ENCODE measurements at places on chromosomes 1 and 21.
A peak's percentile ranks its signal among the peaks of the same experiment; 100 is the strongest.

DNA sequence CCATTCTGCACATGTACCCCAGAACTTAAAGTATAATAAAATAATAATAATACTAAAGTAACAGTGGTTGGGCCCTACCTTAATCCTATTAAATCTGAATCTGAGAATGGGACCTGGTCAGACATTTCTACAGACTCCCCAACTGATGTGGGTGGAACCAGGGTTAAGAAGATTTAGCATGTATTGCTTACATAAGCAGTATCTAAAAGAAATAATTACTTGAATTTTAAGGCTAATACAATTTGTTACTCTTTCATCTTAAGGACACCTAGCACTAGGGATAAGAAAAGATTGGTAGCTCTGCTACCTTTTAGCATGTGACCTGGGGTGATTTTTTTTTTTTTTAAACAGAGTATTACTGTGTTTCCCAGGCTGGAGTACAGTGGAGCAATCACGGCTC lies 79.4 kb downstream of the IVNS1ABP start:
- no peak for DNase-seq

GRCh38 chr1:91501523-91501851 lies 836 bp downstream of the CDC7 start:
- DNase-seq: no peak

DNA sequence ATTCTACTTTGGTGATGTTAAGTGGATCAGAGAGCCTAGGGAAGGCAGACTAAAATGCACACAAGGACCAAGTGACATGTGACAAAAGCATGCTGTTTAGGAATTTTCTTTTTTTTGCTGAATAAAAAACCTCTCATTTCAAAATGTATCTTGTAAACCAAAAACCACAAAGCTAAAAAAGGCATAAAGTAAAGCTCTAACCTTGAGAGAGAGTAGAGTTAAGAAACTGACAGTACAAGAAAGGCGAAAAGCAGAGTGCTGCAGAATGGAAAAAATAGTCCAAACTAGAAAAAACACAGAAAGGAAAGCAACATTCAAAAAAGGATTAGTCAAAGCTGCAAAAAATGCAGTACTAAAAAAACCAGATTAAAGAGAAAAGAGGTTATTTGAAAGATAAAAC lies 76.5 kb downstream of the EPS15 start:
- DNase-seq: no peak

- DNase-seq: peak; percentile 65
These were observed 13.6 kb downstream of the TUFT1 start for GRCh38 chr1:151553659-151554058.

DNA sequence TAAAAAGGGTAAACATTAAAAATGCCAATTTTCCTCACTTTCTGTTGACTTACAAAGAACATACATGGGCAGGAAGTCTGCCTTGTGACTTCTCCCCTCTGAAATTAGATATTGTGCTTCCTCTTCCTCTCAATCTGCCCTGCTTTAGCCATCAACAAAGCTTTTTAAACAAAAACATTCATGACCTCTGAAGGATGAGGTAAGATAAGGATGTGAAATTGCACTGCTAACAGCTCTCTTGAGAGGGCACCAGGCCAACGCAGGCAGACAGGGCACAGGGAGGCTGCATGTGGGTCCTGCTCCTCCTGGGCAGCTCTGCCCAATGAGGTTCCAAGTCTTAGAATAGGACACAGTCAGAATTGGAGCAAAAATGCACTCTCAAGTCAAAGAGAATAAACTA lies 62.1 kb downstream of the DEGS1 start:
- DNase-seq: no peak

DNA sequence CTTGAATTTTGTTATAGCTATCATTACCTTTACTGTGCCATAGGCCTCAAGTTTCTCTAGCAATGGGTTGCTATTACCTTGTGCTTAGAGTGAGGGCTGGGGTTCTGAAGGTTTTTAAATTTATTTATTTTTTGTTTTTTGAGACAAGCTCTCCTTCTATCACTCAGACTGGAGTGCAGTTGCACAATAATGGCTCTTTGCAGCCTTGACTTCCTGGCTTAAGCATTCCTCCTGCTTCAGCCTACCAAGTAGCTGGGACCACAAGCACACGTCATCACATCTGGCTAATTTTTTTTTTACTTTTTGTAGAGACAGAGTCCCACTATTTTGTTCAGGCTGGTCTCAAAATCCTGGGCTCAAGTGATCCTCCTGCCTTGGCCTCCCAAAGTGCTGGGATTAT lies 41.5 kb downstream of the SNX27 start:
- DNase-seq: peak; percentile 65

- no peak for DNase-seq
These were observed 83.2 kb upstream of the TLR5 start for GRCh38 chr1:223226271-223226670.

- DNase-seq: peak; percentile 96
These were observed 154.2 kb downstream of the EIF4G3 start for GRCh38 chr1:21022279-21023040.

DNA sequence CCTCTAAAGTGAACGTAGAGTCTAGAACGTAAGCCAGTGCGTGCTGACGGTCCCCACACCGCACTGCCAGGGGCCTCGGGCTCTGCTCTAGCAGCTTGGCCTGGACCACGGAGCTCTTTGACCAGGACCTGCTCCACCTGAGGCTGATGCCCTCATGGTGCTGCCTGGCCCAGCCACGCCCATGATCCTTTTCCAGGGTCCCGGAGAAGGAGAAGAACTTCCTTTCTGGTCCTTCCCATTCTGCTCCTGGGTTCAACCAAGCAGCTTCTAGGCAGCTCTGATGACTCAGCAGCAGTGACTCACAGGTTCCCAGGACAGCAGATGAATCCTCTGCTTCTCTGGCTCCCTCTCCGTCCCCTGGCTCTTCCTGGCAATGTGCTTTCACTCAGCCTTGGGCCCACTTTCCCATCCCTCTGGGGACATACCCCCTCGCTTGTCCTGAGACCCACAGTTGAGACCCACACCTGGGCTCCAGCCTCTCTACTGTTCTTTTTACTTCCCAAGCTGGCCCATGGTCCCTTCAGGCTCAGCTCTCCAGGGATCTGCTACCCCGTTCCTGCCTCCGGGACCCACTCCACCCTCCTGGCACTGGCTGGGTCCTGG lies 246.3 kb upstream of the RAB4A start:
- DNase-seq: peak; percentile 90

- no peak for DNase-seq
These were observed 4.6 kb downstream of the AGTRAP start for GRCh38 chr1:11740258-11741192.

- no peak for DNase-seq
These were observed 5.5 kb downstream of the SH2D2A start for GRCh38 chr1:156811168-156811567.

- DNase-seq: no peak
These were observed 166.5 kb upstream of the CD34 start for GRCh38 chr1:208077232-208078075.

- no peak for DNase-seq
These were observed 44.2 kb downstream of the CAPN8 start for GRCh38 chr1:223621312-223621734.

DNA sequence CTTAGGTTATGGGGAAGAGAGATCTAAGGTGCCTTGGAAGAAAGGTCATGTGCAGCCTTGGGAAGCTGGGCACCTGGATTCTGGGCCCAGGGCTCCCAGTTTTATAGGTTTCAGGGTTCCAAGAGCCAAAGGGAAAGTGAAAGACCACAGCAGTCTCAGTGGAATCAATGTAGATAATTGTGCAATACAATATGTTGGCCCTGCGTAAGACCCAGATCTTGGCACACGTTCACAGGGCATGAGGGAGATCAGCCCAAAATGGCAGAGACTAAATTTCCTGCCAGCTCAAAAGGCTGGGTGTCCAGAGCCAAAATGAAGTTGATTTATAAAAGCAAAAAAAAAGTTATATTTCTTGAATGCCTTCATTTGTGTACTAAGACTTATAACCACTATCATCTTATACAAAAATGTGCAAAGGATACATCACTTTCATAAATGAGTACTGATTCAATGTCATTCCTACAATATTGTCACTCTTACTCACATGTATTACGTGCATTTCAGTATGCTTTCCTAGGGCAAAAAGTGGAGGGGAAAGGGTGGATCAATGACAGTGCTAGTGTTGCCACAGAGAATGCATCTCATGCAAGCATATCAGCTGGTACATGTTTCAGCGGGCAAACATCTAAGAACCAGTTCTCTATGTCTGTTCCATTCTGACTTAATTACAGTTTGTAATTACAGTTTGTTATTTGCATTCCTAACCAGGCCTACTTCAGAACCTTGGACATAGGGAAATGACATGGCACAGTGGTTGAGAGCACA lies 22.5 kb upstream of the NPL start:
- no peak for DNase-seq

DNA sequence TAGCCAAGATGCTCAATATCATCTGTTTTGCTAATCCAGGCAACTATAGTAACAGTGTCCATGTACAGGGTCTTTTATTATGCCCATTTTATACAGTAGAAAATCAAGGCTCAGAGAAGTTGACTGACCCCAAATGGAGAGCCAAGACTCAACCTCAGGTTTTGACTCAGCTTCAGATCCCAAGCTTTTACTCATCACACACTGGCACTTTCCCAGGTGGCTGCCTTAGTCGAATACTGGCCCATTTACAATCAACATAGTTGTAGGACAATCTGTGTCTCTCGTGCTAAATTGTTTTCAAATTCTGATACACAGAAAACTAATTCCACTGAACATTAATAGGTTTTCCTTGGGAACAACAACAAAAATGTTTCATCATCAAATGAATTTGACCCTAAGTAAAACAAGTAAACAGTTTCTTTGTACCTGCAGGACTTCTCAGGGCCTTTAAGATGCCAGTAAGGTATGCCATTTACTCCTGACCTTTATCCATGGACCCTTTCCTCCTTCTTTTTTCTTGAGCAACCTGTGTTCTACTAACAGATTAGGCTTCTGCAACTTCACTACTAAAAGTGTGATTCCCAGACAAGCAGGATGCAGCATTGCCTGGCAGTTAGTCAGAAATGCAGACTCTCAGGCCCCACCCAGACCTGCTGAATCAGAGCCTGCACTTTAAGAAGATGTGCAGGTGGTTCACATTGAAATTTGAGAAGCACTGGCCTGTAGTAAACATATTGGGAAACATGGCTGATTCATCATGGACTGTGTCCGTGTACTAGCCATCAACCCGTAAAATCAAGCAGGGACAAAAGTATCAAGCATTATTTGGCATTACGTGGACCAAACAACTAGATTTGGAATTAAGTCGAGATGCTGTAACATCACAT lies 128.8 kb downstream of the RRAGC start:
- no peak for DNase-seq

DNA sequence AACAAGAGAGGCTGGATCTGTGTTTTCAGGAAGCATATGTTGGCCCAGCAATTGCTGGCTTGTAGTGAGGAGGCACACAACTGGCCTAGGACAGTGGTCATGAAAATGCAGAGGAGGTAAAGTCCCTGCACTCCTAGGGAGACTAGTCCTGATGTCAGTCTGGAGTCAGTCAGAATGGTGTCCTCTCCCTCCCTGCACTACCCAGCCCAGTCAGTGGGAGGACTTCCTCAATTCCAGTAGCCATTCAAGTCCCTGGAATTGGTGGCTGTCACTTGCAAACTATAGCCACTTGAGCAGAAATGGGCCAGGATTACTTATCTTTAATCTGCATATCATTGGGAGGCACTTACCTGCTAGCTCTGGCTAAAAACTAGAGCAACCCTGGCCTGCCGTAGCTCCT lies 18.6 kb downstream of the NDUFS5 start:
- no peak for DNase-seq

DNA sequence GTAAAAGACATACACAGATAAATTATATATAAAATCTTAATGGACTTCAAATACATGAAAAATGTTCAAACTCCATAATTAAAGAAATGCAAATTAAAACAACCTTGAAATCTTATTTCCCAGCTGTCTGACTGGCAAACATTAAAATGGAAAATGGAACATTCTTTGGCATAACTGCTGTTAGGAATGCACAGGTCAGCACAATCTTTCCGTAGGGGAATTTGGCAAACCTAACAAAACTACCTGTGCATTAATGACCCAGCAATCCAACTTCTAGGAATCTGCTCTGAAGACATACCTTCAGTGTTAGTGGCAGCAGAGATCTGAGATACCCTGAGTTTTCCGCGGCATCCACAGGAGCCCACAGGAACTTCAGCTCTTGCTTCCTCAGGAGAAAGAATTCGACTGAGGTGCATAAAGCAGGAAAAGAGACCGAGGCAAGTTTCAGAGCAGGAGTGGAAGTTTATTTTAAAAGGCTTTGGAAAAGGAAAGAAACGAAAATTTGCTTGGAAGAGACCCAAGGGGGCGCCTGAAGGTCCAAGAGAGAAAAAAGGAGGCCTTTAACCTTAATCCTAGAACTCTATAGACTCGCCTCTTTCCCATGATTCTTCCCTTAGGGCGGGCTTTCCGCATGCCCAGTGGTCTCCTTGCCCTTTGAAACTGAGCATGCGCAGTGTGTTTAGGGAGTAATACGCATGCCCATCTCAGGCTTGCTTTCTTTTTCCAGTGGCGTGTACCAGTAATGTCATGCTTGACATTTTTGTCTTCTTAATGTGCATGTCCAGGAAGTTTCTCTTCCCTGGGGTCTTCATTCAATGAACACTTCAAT lies 24.8 kb downstream of the LYPD8 start:
- DNase-seq: no peak

DNA sequence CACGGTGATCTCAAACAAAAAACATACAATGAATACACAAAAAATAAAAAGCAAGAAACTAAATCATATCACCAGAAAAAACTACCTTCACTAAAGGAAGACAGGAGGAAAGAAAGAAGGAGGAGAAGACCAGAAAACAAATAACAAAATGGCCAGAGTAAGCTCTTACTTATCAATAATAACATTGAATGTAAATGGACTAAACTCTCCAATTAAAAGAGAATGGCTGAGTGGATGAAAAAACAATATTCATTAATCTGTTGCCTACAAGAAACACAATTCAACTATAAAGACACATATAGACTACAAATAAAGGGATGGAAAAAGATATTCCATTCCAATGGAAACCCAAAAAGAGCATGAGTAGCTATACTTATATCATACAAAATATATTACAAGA lies 27.2 kb downstream of the LRIF1 start:
- DNase-seq: no peak

GRCh38 chr1:220702733-220703270 lies 12.6 kb downstream of the C1orf115 start:
- no peak for DNase-seq

- DNase-seq: no peak
These were observed 2.4 kb upstream of the CD247 start for GRCh38 chr1:167520711-167521206.

DNA sequence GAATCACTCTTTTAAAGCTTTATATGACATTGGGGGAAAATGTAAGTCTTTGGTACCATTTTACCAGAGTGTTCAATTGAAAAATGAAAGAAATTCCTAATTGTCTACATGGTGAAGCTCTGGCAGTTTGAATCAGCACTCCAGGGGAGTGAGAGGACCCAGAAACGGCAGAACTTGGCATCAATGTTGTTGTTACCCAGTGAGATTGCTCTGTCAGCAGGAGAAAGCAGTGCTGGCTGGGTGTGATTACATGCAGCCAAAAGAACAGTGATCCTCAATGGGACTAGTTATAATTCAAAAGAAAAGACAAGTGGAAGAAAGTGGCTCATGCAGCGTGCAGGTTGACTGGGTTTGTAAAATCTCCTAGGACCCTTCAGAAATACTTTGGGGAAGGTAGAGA lies 206.4 kb downstream of the PTPRC start:
- no peak for DNase-seq

GRCh38 chr1:184210862-184211261 lies 159.3 kb downstream of the TSEN15 start:
- DNase-seq: no peak
